GM12878 (cell line): ENCODE measurements at places on chromosomes 4 and X. TPM values are rescaled to one million over a fixed set of nuclear protein-coding genes. Genes with fewer than 3 reads are reported as not detected.

DNA sequence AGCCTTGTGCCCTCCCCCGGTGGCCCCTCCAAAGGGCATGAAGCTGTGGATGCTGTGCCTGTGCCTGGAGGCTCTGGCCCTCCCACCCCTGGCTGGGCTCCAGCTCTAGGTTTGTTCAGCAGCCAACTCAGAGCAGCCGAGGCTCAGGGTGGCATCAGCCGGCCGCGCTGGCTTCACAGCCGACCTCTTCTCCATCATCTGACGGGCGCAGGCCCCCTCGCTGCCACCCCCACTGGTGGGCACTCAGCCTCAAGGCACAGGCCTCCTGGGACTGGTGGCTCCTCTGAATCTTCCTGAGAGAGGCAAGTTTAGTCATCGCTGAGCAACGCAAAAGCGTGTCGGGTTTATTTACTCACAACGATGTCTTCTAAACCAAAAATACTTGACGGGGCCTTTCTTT lies 46.0 kb downstream of the PCGF3 start:
- no peak for DNase-seq

The MGAT4D gene
- polyA plus RNA-seq: not detected in 2 replicates

GRCh38 chrX:108285356-108285755 lies 152.9 kb downstream of the COL4A6 start:
- DNase-seq: no peak

- DNase-seq: no peak
These were observed 17.8 kb upstream of the CXCL3 start for GRCh38 chr4:74056114-74056857.

DNA sequence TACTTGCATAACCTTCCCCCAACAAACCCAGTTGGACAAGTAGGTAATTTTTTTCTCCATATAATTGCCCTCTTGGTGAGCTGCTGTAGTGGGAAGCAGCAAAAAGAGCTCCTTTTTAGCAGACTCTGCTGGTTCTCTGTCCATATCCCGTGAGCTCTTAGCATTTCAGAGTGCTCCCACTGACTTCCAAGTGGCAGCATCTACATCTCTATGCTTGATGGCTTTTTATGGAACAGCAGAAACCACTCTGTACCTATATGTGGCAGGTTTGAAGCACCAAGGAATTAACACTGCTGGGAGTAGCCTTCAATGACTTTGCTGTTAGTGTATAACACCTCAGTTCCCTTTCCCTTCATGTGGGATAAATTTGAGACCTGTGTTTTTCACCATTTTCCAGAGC lies 168.4 kb upstream of the NHS start:
- no peak for DNase-seq

The ESX1 gene
- not detected in 2 replicates for polyA plus RNA-seq

DNA sequence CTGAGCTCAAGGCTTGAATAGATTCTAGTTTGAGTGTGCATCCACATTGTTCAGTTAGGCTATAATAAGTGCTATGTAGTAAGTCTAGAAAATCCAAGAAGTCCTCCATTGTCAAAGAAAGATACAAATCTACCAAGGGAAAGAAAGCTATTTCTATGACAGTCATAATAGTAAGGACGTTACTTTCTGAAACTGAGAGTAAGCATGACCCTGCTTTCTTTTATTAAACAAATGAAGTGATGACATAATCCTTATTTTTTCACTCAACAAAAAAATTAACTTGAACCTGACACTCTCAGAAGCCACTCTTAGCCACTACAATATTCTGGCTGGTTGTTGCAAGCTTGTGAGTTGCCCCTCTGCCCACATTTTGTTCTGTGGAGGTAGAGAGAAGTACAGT lies 33.8 kb upstream of the AMELX start:
- no peak for DNase-seq

The DUSP9 gene
- polyA plus RNA-seq: not detected in 2 replicates

GRCh38 chr4:145698507-145698906 lies 18.6 kb downstream of the C4orf51 start:
- no peak for DNase-seq

DNA sequence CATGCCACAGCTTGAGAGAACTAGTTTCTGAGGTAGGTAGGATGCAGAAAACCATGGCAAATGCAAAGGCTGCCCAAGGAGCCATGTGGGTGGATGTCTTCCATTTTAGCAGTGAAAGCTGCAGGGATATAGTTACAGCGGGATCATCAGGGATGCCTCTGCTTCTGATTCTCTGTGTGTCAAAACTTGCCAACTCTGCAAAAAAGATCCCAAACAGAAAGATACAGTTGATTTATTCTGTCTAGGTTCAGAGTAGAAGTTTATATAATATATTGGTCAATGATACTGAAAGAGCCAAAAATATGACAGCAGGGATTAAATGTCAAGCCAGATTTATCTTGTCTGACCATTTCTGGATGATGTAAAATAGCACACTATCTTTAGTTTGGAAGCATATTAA lies 42.4 kb upstream of the SFRP2 start:
- DNase-seq: no peak

GRCh38 chr4:150948074-150948473 lies 67.0 kb downstream of the LRBA start:
- no peak for DNase-seq

The HPGDS gene
- 0.09 TPM in 1 of 2 replicates, not detected in the other for polyA plus RNA-seq

The ZNF595 gene
- polyA plus RNA-seq: not detected in 2 replicates

DNA sequence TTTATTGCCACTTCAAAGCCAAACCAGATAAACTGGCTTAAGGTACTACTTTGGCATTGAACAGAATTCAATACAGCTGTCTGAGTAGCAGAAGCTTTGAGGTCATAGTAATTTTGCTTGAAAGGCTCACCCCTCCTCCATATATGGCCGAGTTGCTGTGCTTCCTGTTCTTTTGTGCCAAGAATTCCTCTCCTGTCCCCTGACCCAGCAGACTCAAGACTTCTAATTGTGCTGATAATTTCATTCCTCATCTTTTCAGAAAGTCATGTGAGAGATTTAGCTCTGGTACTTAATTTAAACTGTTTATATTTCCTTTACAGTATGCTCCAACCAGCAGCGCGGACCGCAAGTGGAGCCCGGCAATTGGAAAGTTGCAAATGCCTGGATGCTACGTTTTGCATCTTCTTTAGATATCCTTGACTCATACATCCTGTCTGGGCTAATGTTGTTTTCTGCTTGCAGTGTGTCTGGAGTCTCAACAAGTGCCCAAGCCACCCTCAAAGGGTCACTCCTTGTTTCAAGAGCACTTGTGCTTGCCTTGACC lies 373.4 kb downstream of the PDGFC start:
- no peak for DNase-seq

DNA sequence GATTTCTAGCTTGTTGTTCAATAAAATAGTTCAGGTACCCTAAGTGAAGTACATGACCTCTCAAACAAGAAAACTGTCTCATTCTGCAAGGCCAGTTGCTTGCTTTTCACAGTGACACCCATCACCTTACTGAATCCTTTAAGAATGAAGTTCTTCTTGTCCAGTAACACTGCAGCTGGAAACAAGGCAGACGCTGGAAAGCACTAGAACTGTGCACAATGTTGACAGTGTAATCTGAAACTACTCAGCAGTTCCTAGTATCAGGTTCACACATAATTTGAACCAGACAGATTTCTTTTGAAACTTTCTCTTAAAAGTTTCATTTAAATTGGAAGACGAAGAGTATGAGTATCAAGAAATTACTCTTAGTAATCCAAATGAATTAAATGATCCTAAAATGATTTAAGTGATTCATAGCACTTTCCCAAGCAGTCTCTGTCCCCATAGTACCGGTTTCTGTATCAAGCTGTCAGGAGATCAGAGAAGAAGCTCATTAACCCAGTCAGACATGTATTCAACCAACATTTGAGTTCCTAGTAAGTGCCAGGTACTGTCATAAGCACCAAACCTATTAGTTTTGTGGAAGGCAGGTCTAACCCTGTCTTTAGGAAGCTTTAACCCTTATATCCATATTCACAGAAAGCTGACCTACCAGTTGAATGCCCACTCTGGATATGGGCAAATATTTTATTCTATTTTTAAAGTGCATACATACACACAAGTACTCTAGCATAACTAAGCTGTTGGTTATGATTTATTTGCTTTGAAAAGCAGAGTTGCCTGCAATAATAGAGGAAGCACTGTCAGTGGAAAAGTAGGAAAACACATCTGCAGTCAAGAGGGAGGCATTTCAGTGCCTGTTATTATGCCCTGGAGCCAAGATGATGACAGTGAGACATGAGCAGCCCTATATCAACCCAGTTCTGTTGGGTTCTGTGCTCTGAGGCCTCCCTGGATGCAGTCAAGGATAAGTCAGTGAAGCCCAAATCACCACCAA lies 63.6 kb downstream of the PALLD start:
- DNase-seq: no peak

DNA sequence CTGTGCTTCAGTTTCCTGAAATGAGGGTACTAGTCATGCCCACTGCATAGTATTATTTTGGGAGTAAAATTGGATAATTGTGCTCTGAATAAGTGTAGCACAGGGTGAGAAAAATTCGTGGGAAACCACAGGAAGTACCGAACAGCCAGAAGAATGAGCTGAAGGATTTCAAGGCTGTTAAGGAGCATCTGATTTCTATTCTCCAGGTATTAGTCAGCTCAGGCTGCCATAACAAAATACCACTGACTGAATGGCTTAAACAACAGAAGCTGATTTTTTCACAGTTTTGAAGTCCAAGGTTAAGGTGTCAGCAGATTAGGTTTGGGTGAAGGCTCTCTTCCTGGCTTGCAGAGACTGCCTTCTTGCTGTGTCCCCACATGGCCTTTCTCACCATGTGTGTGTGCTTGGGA lies 41.9 kb downstream of the WWC2 start:
- no peak for DNase-seq

DNA sequence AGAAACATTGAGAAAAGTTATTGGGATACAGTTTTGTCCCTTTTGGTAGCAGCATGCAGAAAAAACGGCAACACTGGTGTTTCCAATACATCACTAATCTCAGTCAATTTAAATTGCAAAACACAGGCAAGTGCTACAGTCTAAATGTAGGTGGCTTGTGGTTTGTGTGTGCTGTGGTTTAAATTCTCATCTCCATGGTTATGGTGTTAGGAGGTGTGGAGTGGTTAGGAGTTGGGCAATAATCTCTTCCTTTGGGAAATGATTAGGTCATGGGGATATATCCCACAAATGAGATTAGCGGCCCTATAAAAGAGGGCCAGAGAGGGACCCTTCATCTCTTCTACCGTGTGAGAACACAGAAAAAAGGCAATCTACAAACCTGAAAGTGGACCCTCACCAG lies 1344.3 kb downstream of the ADGRL3 start:
- DNase-seq: no peak

The ANKRD37 gene
- polyA plus RNA-seq: 52.1 and 52.4 TPM in 2 replicates

GRCh38 chrX:66110112-66110511 lies 53.9 kb upstream of the HEPH start:
- DNase-seq: no peak

DNA sequence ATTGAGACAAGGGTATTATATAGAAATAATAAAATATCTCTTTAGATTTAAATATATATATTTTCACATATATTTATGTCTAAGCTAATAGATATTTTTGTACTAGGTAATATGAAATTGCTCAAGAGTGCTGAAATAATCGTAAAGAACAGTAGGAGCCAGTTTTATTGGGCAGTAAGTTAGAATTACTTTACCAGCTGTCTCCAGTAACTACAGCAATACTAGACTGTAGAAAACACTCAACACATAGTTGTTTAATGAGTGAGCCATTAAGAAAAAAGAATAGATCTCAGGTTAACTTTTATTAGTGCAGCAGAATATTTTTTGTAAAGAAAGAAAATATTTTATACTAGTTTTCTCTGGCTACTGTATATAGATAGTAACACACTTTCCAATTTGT lies 715.2 kb downstream of the TRIML1 start:
- no peak for DNase-seq

- DNase-seq: no peak
These were observed 6.5 kb upstream of the GJB1 start for GRCh38 chrX:71216485-71216884.

- DNase-seq: no peak
These were observed 371.8 kb upstream of the GALNTL6 start for GRCh38 chr4:171441300-171441941.

DNA sequence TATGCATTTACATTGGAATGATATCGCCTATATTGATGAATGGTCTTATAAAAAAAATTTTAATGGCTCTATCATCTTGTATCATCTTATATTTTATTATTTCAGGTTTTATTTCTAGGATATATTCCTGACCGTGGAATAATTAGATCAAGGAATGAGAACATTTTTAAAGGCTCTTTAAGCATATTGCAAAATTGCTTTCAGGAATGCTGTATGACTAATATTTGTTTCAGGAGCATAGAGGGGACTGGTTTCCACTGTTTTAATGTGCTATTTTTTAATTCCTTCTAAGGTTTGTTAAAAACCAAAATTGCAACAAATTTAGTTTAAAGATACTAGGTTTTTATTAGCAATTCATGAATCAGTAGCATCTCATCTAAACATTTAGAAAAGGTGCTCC lies 120.2 kb downstream of the BMPR1B start:
- no peak for DNase-seq

DNA sequence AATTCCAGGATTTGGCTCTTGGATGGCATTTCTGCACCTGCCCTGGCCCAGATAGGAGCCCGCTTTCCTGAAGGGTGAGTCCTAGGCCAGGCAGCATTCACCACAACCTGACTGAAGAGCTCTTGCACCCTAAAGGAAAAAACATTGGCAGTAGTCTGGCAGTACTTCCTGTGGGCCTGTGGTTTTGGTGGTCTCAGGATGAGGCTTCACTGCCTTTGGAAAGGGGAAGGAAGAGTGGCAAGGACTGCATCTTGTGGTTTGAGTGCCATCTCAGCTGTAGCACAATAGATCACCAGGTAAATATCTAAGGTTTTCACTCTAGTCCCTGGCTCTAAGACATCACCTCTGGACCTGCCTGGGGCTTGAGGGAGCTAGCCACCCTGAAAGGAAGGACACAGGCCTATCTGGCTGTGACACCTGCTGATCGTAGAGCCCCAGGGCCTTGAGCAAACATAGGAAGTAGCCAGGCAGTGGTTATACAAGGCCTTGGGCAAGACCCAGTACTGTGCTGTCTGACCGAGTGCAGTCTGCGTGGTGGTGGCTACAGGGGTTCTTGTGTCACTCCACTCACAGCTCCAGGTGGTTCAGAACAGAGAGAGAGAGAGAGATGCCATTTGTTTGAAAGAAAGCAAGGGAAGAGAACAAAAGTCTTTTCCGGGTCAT lies 28.5 kb upstream of the PRRG1 start:
- no peak for DNase-seq

- no peak for DNase-seq
These were observed 192.7 kb upstream of the S100G start for GRCh38 chrX:16457239-16457638.

The LRIT3 gene
- 0.04 TPM in 1 of 2 replicates, not detected in the other for polyA plus RNA-seq

DNA sequence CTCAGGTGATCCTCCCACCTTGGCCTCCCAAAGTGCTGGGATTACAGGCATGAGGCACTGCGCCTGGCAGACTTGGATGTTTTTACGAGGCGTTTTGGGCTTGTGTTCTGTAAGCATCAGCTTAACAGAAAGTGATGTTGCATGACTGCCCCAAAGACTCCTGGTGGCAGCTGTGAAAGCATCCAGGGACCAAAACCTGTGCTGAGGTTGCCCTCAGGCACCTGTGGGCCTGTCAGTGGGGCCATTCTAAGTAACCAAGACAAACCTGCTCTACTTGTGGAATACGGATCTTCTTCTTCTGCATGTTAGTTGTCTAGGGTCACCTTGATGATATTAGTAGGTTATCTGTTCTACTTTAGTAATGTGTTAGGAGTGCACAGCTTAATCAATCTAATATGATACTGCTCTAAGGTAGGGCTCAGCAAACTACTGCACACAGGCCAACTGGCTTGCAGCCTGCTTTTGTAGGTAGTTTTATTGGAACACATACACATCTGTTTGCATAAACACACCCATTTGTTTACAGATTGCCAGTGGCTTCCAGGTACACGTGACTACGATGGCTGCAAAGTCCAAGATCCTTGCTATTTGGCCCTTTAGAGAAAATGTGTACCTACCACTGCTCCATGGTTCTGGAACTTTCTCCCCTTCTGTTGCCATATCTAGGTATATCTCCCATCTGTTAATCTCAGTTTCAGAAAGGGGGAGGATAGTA lies 136.7 kb downstream of the GPR143 start:
- DNase-seq: no peak
